ENCODE measurements at places on chromosomes 5 and 9.

GRCh38 chr5:134003817-134004625 lies 754 bp downstream of the VDAC1 start:
- no peak for DNase-seq

DNA sequence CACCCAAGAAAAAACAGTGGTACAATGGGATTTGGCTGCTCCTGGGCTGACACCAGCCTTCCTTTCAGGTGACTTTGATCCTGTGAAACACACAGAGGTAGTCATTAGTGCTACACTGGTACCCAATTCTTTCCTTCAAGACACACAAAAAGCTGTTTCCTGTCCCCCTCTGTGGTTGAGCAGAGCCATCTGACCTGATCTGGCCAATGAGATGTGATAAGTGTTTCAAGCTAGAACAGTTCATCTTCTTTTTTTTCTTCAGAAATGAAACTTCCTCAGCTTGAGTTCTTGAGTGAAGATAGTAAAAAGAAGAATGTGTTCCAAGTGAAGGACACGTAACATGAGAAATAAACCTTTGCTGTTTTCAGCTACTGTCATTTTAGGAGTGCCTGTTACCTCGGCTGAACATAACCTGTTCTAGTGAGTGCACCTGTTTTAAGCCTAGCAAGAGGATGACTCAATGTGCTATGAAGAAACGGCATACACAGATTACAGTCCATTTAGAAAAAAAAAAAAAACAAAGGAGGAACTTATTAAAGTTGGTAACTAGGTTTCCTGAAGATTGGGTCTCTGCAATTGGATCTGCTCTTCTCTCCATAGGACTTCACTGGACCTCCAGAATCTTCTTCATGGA lies 287.8 kb downstream of the GAS1 start:
- DNase-seq, result no peak

- DNase-seq, result no peak
Measured at GRCh38 chr5:1702318-1702717, 97.3 kb downstream of the MRPL36 start.

DNA sequence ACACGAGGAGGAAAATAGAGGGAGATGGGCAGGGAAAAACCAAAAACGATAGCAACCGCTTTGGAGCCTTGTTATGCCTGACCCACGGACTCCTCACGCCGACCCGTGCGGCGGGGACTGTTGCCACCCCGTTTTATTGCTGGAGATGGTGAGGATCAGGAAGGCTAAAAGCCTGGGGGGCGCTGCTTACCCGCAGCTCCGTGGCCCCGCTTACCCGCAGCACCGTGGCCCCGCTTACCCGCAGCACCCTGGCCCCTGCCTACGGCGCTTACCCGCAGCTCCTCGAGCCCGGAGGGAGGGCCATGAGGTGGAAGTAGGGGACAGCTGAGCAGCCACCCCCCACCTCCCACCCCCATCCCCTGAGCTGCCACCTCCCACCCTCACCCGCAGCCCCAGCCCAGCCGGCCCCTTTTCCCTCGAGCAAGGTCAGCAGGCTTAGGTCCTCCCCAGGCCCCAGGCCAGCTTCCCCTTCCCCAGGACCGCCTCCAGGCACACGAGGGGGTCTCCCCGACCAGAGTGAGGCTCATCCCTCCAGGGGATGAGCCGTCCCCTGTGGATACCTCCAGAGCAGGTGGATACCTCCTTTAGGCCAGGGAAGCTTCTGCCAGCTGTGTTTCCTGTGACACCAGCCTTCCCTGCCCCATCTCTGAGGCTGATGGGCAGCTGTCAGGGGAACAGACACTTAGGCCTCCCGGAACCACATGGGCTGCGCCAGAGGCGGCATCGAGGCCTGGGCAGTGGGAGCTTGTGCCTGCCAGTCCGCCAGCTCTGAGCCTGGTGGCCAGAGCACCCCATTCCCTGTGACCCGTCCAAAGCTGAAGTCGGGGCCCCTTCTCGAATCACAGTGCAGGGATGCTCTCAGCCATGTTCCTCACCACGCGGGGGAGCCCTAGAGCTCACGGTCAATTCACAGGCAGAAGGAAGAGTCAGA lies 92.3 kb downstream of the LMX1B start:
- no peak for DNase-seq

DNA sequence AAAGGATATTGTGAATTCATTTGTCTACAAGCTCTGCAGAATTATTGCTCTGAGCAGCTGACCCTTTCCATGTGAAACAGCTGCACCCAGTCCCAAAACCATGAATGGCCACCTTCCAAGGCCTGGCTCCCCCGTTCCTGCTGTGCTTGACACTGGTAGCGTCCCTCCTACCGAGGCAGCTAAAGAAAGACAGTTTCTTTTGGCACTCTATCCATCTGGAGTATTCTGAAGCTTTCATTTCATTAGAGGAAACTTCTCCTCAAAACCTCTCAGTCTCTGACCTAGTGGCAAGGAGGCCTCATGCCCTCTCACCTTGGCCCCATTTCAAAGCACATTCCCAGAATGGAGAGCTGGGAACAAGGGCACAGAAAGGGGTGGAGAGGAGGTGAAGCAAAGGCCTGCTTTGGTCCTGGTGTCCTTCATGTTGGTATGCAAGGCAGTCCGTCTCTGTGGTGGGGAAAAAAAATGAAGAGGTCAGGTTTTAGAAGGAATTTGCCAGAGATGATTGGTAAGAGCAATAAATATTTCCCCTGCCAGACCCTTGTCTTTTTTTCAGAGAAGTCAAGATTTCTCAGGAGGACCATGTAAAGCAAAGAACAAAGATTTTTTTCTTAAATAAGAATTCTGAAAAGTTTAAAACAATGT lies 232.0 kb downstream of the RFK start:
- DNase-seq, result no peak

GRCh38 chr5:5572976-5573797 lies 150.7 kb downstream of the ICE1 start:
- DNase-seq, result no peak

DNA sequence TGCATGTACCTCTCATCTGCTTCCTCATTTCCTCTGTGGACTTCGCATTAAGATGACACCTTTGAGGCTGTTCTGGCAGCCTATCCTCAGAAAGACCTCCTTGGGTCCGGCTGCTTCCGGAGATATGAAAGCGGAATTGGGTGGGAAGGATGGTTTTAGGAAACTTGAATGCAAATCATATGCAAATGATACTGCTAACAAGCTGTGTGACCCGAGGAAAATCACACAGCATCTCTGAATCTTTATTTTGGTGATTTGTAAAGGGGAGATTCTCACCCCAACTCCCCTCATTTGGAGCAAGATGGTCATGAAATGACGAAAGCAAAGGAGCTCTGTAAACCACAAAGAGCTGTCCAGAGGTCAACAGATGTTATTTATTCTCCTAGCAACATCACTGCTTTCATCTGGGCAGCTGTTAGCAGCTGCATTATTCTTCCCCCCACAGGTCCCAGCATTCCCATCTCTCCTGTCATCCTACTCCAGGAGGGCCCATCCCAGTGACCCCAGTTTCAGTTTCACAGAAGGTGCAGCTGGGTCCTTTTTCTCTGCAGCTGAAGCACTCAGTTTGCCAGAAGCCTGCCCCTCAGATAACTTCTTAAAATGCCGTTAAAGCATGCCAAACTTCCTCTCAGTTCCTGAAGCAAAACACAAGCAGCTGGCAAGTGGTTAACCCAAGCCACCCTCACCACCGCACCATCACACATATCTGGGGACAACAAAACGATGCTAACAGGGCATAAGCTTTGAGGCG lies 269.5 kb downstream of the SEC61B start:
- DNase-seq, result no peak

DNA sequence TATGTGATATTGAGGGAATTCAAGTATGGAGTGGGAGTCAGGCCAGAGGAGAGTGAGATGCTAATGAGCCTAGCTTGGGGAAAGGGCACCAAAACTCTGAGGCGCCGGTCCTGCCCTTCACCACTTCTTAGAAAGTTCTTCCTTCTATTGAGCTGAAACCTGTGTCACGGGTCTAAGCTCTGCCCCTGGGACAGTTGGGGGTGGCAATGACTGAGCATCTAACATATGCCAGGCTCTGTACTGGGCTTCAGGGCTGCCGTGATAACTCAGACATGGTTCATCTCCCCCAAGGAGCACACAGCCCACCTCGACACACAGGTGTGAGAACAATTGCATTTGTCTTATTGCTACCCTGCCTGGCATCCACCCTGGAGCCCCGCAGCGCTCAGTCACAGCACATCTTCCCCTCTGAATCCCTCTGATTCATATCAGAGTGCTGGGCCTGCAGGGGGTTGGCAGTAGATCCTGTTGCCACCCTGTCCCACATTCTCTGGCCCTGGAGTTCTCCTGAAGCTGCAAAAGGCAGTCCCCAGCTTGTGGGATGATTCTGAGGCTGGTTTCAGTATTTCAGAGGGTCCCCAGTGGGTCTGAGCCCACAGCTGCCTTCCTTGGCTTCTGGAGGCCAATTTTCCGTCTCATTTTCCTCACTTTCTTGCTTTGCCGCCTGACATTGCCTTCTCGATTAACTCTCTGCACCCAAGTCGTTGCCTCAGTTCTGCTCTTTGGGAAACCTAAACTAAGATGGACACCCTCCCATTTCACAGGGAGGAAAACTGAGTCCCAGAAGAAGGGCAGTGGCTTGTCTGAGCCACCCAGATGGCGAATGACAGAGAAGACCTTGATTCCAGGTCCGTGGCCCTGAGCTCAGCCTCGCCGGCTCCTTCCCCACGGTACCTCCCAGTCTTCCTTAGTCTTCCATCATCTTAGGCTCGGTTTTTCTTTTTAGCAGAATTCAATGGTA lies 42.5 kb downstream of the ALG2 start:
- no peak for DNase-seq

DNA sequence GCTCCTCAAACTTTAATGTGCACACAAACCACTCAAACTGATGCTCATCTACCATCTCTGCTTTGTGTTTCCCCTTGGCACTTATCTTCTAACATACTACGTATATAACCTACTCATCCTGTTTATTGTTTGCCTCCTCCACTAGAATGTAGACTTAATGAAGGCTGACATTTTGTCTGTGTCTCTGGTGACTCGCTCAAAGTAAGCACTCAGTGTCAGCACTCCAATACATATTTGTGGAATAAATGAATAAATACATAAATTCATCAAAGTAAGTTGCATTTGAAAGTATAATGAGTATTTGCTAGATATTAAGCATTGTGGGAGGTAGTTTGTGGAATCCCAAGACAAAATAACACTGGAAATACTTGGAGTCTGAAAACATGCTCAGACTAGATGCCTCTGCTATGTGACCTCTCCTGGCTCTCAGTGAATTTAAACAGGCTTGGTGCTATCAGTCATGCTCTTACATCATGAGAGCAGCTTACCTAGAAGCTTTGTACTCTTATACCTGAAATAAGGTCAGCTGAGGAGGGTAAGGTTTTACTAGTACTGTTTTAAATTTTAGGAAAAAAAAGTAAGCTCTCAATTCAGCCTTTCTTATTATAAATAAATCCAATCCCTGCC lies 37.0 kb upstream of the RANBP6 start:
- no peak for DNase-seq

DNA sequence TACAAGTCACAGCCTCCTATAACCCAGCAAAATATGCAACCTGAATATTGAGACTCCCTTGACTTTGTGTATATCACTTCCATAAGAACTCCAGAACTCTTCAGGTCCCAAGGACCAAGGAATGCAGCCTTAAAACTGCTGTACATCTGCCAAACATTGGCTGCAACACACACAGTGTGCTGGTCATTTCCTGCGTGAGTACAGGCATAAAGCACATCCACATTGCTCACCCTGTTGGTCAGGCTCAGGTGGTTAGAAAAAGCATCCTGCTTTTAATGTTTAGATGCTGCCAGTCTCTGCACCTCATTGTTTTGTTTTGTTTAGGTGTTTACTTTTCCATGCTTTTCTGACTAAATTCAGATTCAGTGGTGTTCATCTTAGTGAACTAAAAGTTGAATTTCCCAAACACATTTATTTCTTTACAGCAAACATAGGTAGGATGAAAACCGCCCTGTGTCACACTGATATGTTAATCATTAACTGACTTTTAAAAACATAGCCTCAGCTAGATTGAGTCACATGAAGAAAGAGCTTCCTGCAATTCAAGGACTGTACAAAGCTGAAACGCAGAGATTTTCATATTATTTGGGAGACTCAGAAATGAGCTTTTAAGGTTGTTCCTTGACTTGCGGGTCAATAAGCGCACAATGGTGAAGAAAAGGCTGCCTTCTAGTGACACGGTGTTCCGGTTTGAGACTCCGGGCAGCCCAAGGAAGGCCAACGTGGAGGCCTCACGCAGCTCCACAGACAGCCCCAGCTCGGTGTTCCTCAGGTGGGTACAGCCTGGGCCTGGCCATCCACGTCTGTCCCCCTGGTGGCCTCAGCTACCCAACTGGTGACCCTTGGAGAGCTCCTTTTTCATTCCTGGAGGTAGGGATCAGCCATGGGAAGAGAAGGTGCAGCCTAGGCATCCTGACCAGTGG lies 52.2 kb upstream of the GRAMD2B start:
- no peak for DNase-seq

Measured in iPS DF 19.7 (cell line).